Cerebellar nuclear complex (tissue), 1 donor: ENCODE measurements at places on chromosomes 3 and 15.
A peak's percentile ranks its signal among the peaks of the same experiment; 100 is the strongest.

DNA sequence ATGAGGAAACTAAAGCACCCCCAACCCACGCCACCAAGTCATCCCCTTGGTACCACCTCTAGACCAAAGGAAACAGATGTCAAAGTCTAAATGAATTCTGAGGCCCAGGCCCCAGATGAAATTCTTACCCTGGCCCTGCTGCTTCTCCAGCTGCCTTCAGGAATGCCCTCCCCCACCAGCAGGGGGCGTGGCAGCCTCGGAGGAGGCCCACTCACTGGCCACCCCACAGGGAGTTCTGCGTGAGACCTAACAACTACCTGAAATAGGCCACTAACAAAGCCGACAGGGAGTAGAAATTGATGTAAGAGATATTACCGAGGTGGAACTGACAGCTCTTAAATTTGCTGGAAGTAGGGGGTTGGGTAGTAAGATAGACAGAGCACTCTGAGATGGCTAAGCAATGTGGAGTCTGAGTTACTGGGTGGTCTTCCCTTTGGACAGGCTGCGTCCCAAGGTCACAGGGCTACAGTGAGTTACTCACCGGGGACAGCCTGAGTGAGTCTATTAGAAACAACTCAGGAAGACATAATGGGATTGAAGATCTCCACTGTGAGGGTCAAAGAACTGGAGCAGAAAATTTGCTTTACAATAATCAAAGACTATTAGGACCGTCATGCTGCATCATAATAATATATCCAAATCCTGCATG, 240.7 kb downstream of the SHOX2 start:
- DNase-seq = no peak

- no peak for DNase-seq
Observed at GRCh38 chr15:49045751-49046219, 461 bp downstream of the SECISBP2L start.

GRCh38 chr15:62610265-62610869, 432.2 kb upstream of the TPM1 start:
- no peak for DNase-seq

DNA sequence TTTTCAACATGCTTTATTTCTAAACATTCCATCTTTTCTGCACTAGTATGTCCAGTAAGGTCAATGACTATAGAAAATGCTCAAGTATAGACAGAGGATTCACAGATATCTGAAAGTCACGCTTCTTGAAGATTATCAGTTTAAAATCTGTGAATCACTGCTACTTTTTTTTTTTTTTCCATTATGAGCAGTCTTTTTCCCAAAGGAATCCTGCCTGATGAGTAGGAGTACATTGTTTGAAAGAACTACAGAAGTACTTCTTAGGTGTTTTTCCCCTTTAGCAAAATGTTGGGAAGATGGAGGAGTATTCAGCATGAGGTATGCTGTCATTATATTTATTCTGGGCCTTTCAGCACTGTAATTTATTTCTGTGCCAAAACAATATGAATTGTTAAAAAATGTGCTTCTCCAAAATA, 266.2 kb downstream of the NLGN1 start:
- no peak for DNase-seq

GRCh38 chr3:145906301-145906700, 254.7 kb downstream of the PLOD2 start:
- DNase-seq = no peak

GRCh38 chr3:10247679-10248183, 528 bp upstream of the TATDN2 start:
- DNase-seq = no peak

DNA sequence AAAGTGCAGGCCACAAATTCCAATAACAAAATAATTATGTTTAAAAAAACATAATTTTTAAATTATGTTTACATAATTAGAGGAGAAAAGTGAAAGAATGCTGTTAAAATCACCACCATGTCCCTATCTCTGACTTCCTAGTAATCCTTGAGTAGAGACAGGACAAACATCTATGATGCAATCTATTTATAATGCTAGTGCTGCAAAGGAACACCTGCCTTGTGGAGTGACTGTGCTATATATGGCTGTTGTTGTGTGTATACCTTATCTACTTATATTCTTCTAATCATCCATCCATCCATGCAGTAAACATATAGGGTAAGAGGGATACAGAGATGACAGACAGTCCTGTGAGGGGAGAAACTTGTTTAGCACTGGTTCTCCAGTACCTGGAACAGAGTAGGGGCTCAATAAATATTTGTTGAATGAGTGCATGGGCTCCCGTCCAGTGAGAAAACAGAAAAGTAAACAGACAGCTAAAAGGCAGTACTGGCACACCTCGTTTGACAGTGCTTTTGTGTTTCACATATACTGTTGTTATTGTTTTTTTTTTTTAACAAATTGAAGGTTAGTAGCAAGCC, 229.3 kb upstream of the UBE2E1 start:
- DNase-seq = no peak

DNA sequence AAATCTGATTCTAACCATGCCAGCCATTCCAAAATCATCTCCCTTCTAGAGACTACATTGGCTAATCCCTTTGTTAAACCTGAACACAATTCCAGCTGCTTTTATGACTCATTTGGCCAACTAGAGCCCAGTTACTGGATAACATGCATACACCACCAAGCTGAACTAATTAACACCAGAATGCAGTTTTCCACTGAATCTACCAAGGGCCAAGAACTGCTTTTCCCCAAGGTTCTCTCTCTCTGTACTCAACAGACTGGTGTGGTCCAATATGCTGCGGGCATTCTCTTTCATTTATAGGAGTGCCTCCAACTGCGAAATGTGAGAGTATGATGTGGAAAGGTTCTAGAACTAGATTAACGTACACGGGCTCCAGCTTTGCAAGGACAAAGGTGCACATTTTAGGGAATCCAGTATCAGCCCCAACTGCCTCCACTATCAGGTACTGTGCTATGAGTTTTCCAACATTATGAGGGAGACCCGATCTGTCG, 1.5 kb downstream of the CHSY1 start:
- no peak for DNase-seq

DNA sequence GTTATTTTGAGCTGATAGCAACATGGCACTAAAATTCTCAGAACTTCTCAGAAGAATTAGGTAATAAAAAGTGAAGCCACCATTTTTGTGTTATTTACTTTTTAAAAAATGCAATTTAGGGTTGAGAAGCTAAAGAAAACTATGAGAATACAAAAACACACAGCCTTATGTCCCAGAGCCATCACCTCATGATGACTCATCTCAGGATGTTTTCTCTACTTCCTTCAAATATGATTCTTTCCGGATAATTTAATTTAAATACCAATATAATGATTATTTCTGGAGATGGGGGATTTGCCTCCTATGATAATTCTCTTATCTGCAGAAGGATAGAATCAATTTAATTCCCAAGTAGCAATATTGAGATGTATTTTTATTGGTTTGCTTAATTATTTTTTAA, 105.6 kb upstream of the BFSP2 start:
- DNase-seq = no peak

GRCh38 chr15:44195151-44195740, at the start of gene FRMD5:
FRMD5 (minus strand) TSS chr15:44195271.
- DNase-seq = peak; percentile 90

DNA sequence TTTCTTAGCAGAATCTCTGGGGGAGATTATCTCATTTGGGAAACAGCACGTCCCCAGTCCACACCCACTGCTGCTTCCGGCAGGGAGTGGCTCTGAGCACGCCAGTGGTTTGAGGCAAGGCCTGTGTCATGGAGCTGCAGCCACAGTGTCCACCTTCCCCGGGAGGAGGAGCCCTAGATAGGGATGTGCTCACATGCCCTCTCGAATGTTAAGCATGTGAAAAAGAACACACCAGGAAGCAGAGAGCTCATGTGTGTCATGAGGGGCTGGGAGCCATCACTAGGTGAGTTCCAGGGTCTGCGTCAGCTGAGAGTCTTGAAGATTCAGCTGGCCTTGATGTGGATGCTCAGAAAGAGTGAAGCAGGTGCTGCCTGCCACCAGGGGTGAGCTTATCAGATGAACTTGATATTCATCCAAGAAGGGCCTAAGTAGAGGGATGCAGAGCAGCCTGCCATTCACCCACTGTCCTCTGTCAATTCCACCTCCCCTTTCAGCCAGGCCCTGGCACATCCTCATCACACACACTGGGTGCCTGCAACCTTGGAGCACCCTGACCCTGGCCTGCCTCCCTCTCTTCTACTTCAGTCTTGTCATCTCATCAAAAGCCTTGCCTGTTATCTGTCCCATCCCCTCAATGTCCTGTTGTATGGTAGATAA, 16.3 kb downstream of the ITGA11 start:
- no peak for DNase-seq

- DNase-seq = no peak
Observed at GRCh38 chr3:36992806-36993325, at the start of gene EPM2AIP1. EPM2AIP1 (minus strand) TSS chr3:36993131; CDS start chr3:36993077, 54 bp downstream.

GRCh38 chr15:70876011-70876410, 16.2 kb downstream of the THAP10 start:
- DNase-seq = no peak

- DNase-seq = no peak
Observed at GRCh38 chr3:58173669-58174398, 36.9 kb downstream of the DNASE1L3 start.

- DNase-seq = no peak
Observed at GRCh38 chr3:66367979-66368378, 132.8 kb downstream of the LRIG1 start.

- DNase-seq = no peak
Observed at GRCh38 chr3:149252272-149252671, 30.6 kb upstream of the CP start.

DNA sequence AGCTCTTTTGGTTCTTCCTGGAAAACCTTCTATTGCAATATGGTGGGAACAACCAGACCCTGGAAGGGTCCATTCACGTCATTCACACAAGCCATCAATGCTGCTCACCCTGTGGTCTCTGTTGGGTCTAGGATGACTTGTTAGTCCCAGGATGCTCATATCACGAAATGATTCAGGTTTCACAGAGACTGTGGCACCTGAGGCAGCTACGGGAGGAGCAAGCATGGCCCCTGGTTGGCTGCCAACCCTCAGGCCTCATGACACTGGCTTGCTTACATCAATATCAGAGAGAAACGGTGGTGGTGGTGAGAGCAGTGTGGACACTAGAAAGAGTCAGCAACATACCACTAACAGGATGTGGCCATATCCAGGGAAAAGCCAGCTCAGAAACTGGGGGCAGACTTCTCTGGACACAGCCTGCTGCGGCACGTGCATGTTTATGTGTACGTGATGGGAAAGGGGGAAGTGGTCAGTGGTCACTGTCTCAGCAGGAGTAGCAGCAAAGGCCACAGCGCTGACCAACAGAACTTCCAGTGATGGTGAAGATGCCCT, 208.9 kb upstream of the ST8SIA2 start:
- no peak for DNase-seq

DNA sequence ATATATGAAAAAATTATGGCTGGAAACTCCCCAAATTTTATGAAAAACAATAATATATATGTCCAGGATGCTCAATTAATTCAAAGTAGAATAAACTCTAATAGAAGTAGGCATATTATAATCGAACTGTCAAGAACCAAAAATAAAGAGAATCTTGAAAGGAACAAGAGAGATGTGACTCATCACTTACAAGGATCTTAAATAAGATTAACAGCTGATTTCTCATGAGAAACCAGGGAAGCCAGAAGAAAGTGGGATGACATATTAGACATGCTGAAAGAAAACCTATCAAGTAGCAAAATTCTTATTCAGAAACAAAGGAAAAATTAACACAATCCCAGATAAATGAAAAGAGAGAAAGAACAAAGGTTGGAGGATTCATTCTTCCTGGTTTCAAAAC, 66.8 kb downstream of the FAIM start:
- no peak for DNase-seq

DNA sequence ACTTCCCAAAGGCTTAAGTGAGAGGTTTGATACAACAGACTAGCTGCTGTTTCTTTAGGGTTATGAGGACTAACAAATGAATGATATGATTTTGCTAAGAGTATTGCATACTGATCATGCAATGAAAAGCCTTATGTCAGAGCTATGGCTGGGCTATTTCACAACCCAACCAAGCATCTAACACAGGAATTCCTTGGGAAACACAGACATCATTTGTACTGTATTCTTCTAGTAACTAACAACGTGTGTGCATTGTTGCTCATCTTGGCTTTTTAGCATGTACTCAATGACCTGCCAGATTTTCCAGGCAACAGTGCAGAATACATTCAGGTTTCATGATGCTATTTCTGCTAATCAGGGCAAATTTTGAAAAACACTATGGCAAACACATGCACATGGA, 19.3 kb downstream of the PDZRN3 start:
- DNase-seq = no peak

DNA sequence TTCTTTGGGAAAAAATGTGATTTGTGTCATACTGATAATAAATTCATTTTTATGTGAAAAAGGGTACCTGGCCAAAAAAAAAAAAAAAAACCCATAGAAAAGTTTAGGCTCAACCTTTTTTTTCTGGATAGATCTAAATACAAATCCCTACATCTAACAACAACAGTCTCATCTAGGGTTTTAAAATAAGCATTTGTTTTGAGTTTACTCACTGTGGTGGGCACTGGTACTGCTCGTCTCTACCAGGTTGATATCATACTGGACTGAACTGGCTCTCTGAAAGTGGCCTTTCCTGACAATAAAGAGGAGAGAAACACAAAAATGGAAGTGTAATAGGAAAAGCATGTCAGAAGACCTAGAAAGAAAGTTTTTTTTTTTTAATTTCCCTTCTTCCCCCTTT, 52.0 kb downstream of the FBXO22 start:
- DNase-seq = no peak

GRCh38 chr3:182631183-182632076, 161.9 kb upstream of the ATP11B start:
- DNase-seq = no peak
